ENCODE measurements at places on chromosomes 3 and 15.

DNA sequence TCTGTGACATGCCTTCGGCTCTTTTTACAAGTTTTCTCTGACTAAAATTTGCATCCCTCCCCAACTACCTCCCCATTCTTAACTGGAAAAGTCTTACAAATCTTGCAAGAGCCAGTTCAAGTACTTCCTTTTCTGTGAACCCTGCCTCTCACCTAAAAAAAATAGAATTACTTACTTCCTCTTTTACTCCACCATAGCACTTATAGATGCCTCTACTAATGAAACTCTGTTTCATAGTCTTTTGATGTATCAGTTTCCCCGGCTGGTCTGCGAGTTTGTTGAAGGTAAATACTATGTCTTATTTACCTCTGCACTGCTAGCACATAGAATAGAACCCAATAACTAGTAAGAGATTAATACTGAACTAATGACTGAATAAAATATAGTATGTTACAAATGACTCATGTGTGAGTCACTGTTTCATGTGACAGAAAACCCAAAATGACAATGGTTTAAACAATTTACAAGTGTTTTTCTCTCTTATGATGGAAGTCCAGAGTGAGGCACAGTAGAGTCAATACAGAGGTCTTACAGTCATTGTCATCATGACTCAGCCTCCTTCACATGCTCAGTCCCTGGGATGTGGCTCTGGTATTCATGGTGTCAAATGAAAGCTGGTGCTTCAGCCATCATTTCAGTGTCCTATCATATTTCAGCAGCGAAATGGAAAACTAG, 393.5 kb downstream of the RSL24D1 start:
- DNase-seq, result peak; percentile 20

GRCh38 chr15:62975515-62975914, 67.0 kb upstream of the TPM1 start:
- no peak for DNase-seq

- no peak for DNase-seq
Observed at GRCh38 chr3:150823277-150823676, 60.3 kb upstream of the SIAH2 start.

DNA sequence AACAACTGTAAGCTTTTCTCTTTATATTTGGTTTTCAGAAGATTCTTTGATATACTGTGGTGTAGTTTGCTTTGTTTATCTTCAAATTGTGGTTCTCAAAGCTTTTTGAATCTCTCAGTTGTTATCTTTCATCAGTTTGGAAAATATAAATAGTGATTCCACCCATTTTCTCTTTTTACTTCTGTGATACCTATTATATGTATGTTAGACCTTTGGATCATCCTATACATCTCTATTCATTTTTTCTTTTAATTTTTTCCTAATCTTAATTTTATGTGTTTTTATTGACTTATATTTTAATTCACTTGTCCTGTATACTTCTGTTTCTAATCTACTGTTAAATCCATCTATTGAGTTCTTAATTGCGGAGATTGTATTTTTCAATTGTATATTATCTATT, 160.7 kb upstream of the COL8A1 start:
- DNase-seq, result no peak

DNA sequence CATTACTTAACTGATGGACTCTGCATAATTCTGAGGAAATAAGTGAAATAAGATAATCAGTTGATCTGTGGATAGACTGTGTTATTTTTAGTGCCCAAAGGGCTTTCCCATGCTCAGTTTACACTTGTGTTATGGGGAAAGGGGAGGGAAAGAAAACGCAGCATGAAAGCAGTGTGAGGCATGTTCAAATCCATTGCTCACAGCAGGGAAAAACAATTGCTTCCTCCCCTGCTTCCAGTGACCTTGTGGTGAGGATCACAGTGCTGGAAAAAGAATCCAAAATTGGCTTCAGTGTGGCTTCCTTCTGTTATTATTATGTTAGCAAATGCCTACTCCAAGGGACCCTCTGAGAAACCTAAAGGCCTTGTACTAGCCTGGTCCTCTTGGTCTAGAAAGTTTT, 285.1 kb upstream of the CDIN1 start:
- no peak for DNase-seq

GRCh38 chr3:2904054-2904453, 206.1 kb downstream of the IL5RA start:
- no peak for DNase-seq

- no peak for DNase-seq
Observed at GRCh38 chr3:169236662-169237186, 426.8 kb downstream of the MECOM start.

GRCh38 chr15:82044373-82045178, 1.2 kb downstream of the MEX3B start:
- peak; percentile 52 for DNase-seq

GRCh38 chr3:20186600-20187004, 596 bp upstream of the SGO1 start:
- DNase-seq, result peak; percentile 30

DNA sequence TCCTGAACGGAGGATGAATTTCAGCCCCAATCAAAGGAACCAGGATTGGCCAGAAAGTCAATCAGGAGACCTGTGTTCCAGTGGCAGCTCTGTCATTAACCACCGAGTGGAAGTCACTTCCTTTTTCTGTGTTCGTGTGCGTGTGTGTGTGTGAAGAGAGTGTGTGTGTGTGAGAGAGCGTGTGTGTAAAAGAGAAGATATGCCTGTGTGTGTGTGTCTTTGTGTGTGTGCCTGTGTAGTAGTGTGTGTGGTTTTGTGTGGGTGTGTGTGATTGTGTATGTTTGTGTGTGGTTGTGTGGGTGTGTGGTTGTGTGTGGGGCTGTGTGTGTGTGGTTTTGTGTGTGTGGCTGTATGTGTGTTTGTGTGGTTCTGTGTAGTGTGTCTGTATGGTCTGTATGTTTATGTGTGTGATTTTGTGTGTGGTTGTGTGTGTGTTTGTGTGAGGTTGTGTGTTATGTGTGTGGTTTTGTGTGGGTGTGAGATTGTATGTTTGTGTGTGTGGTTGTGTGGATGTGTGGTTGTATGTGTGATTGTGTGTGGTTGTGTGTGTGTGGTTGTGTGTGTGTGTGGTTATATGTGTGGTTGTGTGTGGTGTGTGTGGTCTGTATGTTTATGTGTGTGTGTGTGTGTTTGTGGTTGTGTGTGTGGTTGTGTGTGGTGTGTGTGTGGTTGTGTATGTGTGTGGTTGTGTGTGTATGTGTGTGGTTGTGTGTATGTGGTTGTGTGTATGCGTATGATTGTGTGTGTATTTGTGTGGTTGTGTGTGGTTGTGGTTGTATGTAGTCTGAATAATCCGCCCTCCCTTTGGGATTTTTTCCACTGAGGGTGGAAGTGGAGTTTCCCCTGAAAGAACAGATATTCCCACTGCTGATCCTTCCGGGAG, 314.4 kb downstream of the SHQ1 start:
- DNase-seq, result no peak

DNA sequence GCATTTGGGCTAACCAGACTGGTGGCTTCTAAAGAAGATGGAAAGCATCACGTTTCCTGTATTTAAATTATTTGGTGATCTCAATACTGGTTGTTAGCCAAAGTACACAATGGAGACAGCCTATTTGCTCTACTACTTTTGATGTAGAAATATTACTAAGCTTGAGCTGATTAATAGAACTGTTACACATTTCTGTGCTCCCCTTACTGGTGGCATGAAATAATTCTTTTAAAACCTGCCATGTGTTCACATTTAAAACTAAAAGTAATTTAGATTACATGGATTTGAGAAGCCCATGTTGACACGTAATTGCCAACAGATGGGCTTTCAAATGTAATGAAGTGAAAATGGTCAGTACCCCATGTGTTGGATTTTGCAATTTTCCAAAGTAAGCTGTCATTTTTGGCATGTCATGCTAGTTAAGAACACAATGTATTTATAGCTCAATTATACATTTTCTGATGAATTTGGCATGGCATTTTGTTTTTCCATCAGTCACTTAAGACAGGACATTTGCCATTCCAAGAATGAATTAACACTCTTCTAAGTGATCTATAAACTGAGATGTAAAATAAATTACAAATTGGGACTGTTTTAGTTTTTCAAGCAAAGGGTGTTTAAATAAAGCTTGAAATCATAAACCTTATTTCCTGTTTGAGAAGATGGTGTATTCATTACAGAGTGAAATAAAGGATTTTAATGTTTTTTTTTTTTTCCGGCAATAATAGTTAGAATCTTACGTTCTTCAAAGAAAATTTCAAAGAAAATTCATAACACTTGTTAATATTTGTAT, 10.8 kb upstream of the RARRES1 start:
- DNase-seq, result peak; percentile 81

DNA sequence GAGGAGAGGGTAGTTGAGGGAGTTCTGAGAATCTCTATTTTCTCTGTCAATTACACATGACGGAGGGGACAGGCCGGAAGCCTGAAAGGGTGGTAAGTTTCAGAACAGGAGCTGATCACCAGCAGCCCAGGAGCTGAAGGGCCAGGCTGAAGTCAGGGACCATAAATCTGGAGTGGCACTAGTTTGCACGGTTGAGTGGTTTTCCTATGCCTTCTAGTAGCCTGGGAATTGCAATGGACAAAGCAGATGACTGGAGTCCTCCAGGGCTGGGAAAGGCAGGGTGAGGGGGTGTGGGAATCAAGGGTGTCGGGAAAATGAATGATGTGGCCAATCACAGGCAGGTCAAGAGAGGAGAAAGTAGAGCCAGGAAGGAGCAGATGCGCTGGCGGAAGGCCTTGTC, 72.5 kb downstream of the MAGEF1 start:
- DNase-seq, result no peak

- peak; percentile 14 for DNase-seq
Observed at GRCh38 chr15:95669146-95669922, 661.2 kb upstream of the NR2F2 start.

DNA sequence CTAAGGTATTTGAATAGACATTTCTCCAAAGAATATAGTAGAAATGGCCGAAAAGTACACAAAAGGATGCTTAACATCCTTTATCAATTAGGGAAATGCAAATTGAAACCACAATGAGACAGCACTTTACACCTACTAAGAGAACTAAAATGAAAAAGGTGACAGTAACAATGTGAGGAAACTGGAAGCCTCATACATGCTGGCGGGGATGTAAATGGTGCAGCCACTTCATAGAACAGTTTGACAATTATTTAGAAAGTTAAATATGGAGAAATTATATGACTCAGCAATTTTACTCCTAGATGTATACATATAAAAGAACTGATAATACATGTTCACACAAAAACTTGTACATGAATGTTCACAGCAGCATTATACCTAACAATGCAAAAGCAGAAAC, 13.4 kb downstream of the SPICE1 start:
- no peak for DNase-seq

DNA sequence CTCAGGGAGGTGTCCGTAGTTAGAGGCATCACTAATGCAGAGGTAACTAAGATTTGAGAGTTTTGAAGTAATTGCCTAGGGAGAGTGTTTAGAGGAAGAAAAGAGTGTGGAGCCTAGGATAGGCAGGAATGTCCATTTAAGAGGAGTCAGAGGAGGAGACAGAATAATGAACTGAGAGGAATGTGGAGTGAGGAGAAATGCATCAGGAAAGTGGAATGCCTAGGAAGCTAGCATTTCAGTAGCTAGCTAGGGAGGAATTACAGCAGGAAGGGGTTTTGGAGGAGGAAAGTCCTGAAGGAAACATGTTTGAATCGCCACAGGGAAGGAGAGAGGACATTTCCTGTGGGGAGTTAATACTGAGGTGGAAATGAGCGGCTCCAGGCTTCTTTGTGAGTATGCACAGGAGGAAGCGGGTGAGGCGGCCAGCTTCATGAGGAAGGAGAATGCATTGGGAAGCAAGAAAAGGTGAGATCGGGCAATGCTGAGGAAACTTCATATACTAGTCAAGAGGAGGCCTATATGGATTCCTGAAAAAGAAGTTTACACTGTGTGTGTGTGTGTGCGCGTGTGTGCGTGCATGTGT, 154.3 kb downstream of the TMEM108 start:
- no peak for DNase-seq

DNA sequence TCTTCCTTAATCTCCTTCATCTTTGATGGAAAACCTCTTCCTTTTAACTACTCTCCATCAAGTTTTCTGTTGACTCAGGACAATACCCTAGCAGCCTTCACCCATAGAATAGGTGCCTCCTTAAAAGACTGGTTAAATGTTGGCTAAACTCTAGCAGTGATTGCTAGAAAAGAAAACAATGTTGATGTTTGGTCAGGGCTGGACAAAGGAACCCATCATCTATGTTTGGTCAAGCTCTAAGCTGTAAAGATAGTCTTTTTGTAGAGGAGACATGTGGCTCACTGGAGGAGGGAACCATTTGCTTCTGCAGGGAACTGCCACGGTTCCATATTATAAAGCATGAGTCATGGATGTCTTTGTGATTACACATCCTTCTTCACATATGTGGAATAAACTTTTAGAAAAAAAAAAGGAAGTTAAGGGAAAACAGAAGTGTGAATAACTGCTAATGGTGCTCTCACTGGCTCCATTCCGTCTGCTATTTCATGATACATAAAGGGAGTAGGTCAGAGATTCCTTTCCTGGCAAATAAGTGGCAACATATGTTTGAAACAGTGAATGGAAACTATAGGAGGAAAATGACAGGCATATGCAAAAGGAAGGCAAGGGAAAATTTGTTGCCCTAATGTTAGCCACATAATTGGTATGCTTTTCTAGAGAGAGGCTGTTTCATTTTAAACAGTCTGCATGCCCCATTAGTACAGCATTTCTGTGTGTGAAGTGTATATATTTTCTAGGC, 78.2 kb downstream of the CMSS1 start:
- DNase-seq, result peak; percentile 94

GRCh38 chr3:14369675-14370669, 32.4 kb upstream of the SLC6A6 start:
- no peak for DNase-seq

- DNase-seq, result peak; percentile 2
Observed at GRCh38 chr15:77632534-77633133, at the start of gene LINGO1. TSS of gene LINGO1 (minus strand) at chr15:77632912. CDS start at chr15:77632315, 597 bp downstream.

GRCh38 chr15:94008104-94009074, 223.0 kb upstream of the MCTP2 start:
- DNase-seq, result no peak

GRCh38 chr3:57086201-57086600, 25.7 kb downstream of the SPATA12 start:
- no peak for DNase-seq

DNA sequence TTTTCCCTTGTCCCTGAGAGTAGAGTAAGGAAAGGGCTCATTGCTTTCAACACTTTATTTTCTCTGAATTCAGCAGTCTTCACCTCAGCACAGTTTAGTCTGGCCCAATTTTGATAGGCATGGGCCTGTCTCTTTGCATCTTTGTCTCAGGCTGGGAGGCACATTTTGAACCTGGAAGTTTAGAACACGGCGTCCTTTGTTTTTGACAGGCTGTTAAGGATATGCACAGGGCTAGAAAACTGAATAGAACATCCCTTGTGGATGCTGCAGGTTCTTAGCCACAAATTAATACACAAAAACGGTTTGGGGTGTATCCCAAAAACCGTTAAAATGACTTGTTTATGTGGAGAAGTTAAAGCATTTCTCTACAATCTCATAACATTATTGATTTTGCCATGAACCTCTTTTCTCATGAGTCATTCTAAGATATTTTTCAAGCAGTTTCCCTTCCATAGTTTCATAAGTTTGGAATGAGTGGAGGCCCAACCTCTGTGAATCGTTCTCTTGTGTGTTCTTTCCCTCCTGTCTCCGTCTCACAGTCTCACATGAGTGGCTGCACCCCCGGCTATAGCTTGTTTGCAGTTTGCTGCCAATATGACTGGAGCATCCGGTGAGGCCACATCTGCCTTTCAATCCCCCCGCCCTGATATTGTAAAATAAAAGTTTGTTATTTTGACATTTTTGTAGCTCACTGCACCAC, 192.9 kb upstream of the EIF1B start:
- DNase-seq, result peak; percentile 72

GRCh38 chr3:130992344-130992743, 34.3 kb downstream of the ASTE1 start:
- DNase-seq, result no peak

Measured in fibroblast of mammary gland (primary cell).